HS-5 (cell line): ENCODE measurements at places on chromosomes 4 and X.
A peak's percentile ranks its signal among the peaks of the same experiment; 100 is the strongest.

GRCh38 chr4:98963538-98964433, 31.7 kb upstream of the METAP1 start:
- no peak for DNase-seq

DNA sequence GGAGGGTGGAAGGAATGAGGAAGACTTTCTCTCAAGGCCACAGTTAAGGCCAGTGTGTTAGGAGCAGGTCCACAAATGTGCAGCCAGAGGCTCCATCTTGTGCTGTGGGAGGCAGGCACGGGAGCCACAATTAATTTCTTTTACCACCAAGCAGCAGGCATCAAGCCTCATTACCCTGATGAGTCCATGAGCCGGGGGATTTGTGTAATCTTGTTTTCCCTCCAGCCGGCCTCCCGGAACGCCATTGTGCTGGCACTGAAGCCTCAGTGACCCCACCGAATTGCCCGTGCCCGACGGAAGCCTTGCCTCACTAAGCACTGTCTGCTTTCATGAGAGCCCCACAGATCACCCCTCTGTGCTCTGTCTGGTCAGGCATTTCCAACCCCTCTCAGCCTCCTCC, 154.7 kb upstream of the STX18 start:
- DNase-seq = no peak

DNA sequence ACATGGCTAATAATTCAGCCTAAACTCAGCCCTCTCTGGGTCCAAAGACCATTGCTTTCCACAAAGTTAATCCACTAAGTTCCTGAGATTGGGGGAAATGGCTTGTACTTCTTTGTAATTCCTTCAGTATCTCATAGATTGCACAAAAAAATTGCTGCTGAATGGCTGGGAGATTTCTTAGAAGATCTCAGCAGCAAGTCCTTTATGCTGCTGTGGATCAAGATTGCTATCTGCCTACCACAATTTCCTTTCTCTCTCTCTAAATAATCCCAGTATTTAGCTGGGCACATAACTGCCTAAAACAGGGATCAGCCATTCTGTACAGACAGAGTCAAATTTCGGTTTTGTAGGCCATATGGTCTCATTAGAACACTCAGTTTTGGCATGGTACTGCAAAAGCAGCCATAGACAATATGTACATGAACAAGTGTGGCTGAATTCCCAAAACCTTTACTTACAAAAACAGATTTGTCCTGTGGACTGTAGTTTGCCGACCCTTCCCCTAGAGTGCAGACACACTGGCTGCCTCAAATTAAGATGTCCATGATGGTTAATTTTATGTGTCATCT, 18.5 kb upstream of the HOPX start:
- DNase-seq = no peak

GRCh38 chrX:46624090-46624786, 50.7 kb downstream of the CHST7 start:
- no peak for DNase-seq

DNA sequence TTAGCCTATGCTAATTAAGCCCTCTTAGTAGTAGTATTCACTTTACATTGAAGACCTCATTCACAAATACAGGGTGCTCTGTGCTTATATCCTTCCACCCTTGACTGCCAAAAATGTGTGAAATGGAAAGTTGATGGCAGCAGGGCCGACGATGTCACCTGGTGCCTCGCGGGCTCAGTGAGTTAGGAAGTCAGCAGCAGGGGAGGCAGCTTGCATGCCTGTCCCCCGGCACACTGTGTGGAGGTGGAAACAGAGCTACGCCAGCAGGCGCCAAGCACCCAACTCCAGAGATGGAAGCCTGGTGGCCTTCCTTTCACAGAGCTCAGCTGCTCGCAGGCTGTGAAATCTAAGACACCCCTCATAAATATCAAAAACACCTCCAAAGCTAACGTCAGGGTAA, 8.4 kb downstream of the MSL3 start:
- no peak for DNase-seq

DNA sequence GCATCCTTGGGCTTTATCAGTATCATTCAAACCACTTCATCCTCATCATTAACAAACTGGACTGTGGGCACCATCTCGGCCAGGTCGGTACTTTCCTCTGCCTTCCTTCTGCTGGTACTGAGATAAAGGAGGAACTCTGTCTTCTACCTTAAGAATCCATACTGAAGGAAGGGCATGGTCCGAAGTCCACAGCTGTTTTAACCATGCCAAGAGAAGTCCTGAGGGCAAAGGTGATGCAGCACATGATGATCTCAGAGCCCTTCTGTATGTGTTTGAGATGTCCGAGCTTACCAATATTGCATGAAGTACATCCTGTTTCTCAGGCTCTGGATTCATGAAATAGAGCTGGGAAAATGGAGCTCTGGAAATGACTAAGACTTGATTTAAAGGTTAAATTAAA, 125.5 kb upstream of the STS start:
- DNase-seq = no peak

DNA sequence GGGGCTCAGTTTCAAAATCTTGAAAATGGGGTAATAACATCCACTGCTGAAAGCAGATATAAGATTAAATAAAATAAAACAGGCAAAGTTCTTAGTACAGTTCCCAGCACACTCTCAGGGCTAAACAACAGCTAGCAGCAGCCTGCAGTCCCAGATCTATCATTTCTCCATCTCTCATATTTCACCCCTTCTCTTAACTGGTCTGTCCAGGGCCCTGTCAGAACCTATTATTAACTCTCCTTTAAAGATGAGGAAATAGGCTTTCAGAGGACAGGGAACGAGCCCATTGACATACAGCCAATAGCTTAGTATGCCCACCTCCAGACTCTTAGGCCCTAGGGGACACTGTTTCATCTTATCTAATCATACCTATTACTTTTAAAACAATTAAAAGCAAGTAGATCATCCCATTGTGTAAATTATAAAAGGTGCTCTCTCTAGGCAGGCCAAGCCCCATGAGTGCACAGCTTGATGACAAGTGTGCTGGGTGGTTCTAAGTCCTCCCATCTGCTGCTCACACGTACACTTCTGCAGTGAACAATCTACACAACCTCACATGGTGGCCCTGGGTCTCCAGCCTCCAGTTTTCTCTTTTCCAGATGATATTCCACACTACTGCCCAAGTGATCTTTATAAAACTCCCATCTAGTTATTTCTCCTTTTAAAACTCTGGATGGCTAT, 119.0 kb downstream of the APBB2 start:
- no peak for DNase-seq

GRCh38 chr4:94479358-94480141, 27.8 kb downstream of the PDLIM5 start:
- no peak for DNase-seq

- no peak for DNase-seq
These were observed at the start of gene SERTM2 for GRCh38 chrX:111511477-111511876. Gene SERTM2 (plus strand): TSS chrX:111511645. CDS start chrX:111518858, 7,213 bp downstream.

DNA sequence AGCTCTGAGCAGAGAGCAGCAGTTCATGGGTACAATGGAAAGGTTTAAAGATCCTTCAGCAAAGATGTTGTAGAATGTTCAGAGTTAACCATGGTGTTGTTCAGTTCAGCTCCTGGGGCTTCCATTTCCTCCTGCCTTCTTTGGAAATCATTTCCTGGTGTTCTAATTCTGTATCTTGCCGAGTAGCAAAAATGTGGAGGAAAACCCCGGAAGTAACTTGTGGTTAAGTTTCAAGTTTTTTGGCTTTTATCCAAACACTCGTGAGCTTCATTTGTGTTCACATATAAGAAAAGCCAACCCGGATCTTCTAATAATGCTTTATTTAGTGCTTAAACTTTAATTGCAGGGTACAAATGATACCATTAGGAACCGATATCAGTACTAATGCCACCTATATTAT, 33.6 kb upstream of the ARX start:
- DNase-seq = no peak

DNA sequence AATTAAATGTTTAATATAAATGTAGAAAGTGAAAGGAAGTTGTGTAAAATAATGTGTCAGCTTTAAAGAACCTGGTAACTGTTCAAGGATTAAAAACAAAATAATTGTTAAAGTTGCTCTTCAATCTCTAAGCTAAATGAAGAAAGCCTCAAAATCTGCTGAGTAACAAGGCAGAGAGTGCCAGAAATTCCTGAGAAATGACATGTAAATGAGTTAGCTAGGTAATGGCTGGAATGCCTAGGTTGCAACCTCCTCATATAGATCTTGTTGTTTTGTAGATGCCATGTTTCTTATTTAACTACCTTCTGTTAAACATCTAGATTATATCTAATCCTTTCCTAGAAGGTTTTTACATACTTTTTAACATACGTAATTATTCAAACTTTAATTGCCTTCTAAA, 763.6 kb upstream of the AGA start:
- DNase-seq = peak; percentile 62

DNA sequence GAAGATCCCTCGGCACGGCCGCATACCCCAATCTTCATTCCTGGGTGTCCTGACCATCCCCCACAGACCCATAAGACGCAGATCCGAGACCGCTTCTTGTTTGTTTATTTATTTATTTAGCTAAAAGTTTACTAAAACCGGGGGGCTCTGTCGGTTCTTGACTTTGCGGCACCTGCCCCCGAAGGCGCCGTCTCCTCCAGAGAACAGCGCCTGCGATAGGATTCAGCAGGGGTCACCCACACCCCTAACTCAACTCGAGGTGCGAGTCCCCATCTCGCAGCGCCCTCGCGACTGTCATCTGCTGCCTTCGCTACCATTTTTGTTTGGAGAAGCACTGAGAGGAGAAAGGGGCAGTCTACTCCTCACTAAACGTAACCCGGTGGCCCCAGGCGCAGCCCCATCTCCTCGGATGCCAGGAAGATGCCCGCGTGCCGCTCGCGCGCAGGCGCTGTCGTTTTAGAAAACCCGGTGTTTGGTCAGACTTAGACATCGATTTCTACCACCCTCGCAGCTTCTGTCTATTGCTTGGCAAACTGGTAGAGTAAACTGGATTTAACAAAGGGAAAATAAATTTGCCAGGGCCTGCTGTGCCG, 18.9 kb upstream of the GPR101 start:
- DNase-seq = no peak

GRCh38 chr4:128354205-128354821, 66.7 kb upstream of the PGRMC2 start:
- DNase-seq = peak; percentile 95

GRCh38 chr4:182843808-182844325, 73.3 kb downstream of the DCTD start:
- DNase-seq = no peak

GRCh38 chrX:51257490-51257889, 75.1 kb upstream of the NUDT10 start:
- DNase-seq = no peak

- no peak for DNase-seq
These were observed 9.4 kb downstream of the ANKRD50 start for GRCh38 chr4:124703154-124703553.

DNA sequence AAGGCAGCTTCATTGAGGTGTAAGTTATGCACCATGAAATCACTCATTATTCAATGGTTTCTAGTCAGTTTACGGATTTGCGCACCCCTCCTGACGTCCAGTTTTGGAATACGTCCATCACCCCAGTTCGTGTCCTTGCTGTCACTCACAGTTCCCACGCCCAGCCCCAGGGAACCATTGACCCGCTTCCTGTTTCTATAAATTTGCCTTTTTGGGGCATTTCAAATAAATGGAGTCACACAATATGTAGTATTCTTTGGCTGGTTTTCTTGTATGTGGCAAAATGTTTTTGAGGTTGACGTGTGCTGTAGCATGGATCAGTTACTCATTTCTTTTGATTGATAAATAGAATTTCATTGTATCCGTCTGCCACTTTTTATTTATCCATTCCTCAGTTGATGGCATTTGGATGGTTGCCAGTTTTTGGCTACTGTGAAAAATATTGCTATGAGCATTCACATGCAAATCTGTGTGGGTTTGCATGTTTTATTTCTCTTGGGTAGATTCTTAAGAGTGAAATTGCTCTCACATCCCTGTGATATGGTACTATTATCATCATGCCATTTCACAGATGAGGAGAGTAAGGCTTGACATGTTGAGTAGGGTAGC, 18.4 kb upstream of the SORCS2 start:
- DNase-seq = no peak

DNA sequence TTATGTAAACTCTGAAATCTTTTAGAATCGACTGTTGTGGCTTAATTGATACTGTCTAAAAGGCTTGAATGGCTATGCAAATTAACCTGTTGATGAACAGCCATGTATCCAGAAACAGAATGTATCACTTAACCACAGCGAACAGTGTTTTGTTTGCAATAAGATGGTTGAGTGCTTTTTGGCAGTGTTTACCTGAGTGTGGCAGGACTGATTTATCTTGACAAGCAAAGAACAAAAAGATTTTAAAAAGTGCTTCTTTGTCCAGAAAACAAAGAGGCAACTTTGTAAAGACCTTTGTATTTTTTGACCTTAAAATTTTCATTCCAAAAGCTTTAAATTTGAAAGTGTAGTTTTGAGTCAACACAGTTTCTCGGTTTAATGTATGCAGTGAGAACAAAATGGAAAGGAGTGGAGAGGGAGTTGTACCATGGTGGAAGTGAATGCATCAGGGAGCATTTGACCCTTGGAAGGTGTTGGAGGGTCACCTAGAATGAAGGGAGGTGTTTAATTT, 18.0 kb downstream of the ARHGAP10 start:
- DNase-seq = no peak

DNA sequence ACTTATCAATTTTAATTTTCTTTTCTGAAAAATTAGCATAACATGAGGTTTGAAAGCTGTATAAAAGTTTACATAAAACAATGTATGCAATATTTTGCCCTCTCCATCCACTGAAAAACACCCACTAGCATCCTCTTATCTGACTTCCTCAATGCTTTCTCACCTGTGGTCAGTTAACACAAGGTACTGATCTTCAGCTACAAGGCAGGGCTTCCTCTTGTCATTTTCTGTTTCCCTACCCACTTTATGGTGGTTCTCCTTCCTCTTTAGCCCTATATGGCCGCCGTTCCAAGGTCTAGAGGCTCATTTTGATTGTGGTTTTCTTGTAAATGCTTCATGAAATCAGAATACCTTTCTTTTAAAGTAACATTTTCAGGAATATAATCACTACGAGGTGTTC, 618.6 kb upstream of the CPEB2 start:
- no peak for DNase-seq

GRCh38 chr4:98639108-98639507, 19.3 kb downstream of the TSPAN5 start:
- no peak for DNase-seq

DNA sequence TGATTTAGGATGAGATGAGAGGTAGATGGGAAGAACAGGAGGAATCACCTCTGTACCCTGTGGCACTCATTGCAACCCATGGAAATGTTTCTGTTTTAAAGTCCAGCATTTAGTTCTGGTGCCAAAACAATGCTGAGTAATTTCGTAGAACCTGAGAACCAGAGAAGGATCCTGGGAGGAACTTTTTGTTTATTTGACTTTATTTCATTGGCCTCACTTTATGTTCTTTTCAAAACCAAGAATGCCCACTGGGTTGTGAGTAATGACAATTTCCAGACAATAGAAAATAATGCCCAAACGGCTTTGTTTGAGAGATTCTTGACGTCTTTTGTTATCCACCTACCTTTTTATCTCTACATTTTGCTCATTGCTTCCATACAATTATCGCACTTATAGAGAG, 111.3 kb downstream of the SHROOM3 start:
- no peak for DNase-seq

- no peak for DNase-seq
These were observed 58.1 kb upstream of the HOPX start for GRCh38 chr4:56739066-56739777.
